ENCODE measurements at places on chromosomes 11 and 22.

DNA sequence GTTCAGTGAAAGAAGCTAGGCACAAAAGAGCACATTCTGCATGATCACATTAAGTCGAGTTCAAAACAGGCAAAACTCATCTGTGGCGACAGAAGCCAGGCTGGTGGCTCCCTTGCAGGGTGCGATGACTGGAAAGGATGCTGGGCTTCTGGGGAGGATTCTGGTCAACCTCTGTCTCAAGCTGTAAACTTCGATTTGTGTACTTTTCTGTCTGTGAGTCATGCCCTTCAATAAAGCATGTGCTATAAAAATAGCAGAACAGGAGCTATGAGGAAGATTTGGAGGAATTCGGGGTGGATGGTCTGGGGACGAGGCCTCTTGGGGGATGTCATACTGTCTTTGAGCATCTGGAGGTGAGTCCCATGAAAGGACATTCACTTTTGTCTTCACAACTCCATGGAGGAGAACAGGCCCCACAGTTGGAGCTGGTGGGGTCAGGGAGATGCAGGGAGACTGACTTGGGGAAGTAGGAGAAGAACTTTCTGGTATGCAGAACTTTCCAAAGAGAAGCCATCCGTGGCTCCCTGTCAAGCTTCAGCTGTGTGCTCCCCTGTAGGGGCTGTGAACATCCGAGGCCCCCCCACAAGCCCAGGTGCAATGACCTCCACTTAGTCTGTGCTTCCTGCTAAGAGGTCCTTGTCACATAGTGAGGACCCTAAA is 77.8 kb upstream of the LINC01488 start:
- DNase-seq, result peak; percentile 37

DNA sequence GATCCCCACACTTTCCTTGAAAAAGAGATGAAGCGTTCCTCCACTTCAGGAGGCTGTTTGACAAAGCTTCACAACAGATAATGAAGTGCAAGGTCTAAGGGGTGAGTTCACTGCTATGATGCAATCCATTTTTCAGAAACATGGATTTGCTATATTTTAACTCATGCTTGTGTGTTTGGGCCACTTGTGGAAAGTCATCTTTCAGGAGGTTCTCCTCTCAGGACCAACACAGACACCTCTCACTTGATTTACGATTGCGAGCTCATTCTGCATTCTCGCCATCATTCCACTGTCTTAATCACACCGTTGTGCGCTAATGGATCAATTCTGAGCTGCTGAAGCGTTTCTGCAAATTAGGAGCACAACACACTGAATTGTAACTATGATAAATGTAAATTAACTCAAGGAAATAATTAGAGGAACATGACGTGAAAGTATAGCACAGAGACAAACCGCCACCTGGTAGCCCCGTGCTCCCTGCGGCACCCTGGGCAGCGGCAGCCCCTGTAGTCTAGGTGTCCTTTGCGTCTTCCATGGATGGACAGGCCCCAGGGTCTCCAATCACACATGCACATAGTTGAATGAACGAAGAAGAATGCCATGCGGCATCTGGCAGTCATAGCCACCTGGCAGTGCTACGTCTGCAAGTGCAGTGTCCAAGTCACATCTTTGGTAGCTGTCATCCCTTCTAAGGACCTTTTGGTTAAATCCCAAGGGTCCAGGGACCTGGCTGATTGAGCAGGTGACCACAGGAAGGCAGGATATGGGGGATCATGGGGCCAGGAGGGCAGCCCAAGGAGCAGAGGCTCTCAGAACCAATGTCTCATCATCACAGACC is 28.1 kb upstream of the RTL6 start:
- no peak for DNase-seq

- no peak for DNase-seq
Measured at GRCh38 chr11:19683141-19683805, 29.4 kb upstream of the NAV2 start.

- no peak for DNase-seq
Measured at GRCh38 chr11:64360448-64360921, 1.5 kb downstream of the RPS6KA4 start.

Data from AG04450 (cell line).